SW 1271 (cell line): ENCODE measurements at places on chromosomes 3 and 15.

GRCh38 chr3:190494907-190495306 lies 19.0 kb upstream of the IL1RAP start:
- no peak for DNase-seq

GRCh38 chr15:91884606-91885005 lies 31.1 kb downstream of the SLCO3A1 start:
- no peak for DNase-seq

DNA sequence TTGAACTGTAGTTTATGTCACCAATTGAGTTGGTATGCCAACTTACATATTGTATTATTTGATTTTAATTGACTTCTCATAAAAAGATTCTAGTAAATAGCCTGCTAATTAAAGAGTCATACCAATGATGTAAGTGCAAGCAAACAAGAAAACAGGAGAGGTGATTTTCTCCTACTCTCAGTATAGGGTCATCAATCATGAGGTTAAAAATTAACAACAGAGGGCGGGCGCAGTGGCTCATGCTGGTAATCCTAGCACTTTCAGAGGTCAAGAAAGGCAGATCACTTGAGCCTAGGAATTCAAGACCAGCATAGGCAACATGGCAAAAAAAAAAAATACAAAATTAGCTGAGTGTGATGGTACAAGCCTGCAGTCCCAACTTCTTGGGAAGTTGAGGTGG lies 108.7 kb downstream of the MYO9A start:
- DNase-seq, result no peak

DNA sequence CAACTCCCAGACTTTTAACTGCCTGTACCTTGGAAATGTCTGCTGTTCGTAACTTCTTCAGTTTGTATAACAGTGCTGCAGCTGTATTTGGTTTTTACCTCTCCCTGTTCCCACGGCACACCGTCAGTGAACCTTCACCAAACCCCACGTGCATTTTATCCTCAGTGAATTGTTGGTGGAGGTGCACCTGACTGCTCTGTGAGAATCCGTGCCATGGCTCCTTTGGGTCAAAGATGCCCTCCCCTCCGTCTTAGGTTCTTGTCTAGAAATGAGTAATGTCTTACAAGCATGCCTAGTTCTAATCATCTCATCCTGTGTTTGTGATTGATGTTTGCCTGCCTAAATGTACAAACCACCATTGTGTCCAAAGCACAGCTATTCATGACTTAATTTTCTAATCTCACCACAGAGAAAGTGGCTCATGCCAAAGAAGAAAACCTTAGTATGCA lies 28.2 kb downstream of the TPM1 start:
- no peak for DNase-seq

GRCh38 chr3:57972531-57973111 lies 35.6 kb upstream of the FLNB start:
- DNase-seq, result no peak

DNA sequence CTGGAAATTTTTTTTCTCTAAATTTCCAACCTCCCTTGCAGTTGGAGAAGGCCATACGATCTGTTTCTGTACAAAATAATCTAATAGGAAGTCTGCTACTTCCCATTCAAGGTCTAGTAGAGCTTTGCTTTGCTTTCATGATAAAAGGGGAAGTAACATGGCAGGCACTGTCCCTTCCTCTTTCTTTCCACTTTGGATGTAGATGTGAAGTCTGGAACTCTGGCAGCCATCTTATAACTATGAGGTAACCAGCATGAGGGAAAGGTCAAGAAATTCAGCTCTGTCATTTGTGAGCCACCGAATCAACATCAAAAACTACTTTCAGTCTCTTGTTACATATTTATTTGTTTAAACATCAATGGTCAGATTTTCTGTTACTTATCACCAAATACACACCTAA lies 156.3 kb downstream of the MTHFS start:
- DNase-seq, result no peak

- no peak for DNase-seq
These were observed 76.5 kb downstream of the HMG20A start for GRCh38 chr15:77497110-77497737.

DNA sequence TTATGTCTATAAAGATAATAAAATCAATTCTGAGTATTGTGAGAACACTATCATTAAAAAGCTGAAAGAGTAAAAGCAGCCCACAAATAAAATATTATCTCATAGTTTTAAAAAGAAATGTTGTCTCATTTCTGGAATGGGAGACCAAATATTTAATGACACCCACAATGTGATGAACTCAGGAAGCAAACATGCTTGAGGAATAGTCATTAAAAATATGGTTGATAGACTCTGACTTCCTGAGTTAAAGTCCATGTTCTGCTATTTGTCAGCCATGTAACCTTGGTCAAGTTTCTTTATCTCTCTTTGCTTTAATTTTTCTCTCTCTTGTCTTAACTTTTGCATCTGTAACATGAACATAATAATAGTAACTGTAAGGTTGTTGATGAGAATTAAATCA lies 35.5 kb upstream of the CHMP2B start:
- DNase-seq, result no peak

GRCh38 chr3:143511174-143511879 lies 336.9 kb downstream of the SLC9A9 start:
- DNase-seq, result no peak

DNA sequence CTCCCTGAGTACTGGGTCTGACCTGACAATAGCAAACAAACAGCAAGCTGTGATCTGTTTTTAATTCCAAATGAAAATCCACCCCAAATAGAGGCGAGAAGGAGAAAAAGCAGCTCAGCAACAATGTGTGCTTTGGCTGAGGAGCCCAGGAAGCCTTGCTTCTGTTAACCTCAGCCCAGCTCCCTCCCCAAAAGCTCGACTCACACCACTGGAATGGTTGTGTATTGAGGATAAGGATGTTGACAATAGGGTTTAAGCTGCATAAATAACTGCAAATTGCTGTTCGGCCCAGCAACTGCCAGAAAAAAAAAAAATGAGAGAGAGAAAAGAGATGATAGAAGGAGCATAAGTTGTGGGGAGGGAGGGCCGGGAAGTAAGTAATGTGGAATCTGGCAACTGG lies 104.0 kb upstream of the TBC1D5 start:
- DNase-seq, result no peak

DNA sequence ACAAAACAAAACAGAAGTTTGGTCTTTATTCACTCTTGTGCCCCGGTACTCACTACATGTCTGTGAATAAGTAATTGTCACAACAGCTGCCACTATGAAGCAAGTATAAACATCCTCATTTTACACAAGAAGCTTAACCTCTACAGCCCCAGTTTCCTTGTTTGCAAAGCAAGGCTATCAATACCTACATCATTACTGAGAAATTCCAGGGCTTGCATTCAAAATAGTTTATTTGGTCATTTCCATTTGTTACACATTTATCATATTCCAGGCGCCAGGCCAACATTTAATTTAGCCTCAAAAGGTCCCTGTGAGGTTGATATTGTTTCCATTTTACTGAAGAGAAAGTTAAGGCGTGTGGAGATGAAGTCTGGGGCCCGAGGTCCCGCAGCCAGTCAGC lies 161.4 kb upstream of the LRTM1 start:
- no peak for DNase-seq

DNA sequence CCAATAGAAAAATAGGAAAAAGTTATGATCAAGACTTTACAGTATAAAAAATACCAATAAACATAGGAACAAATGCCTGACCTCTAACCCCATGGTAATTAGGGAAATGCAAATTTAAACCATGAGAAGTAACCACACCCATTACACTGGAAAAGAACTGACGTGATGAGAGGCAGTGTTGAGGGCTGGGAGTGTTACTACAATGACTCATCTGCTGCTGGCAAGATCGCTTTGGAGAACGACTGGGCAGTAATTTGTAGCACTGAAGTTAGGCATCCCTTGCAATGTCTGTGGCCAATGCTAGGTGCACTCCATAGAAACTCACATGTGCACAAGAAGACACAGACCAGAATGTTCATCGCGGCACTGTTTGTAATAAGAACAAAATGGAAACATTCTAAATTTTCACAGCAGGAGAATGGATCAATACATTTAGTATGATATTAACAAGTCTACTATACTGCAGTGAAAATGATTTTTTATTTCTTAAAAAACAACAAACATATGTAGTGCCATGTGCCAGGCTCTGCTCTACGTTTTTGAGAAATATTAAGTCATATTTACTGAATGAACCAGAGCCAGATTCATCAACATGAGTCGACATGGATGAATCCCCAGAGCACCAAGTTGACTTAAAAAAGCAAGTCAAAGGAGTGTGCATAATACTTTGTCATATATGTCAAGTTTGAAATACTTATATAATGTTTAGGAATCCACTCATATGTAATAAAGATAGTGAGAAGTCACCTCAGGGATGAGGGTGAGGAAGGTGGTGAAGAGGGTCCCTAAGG lies 37.6 kb upstream of the EPHB3 start:
- peak; percentile 33 for DNase-seq

GRCh38 chr15:88191812-88192165 lies 64.8 kb downstream of the NTRK3 start:
- no peak for DNase-seq

GRCh38 chr3:177703788-177704187 lies 506.5 kb upstream of the TBL1XR1 start:
- no peak for DNase-seq

DNA sequence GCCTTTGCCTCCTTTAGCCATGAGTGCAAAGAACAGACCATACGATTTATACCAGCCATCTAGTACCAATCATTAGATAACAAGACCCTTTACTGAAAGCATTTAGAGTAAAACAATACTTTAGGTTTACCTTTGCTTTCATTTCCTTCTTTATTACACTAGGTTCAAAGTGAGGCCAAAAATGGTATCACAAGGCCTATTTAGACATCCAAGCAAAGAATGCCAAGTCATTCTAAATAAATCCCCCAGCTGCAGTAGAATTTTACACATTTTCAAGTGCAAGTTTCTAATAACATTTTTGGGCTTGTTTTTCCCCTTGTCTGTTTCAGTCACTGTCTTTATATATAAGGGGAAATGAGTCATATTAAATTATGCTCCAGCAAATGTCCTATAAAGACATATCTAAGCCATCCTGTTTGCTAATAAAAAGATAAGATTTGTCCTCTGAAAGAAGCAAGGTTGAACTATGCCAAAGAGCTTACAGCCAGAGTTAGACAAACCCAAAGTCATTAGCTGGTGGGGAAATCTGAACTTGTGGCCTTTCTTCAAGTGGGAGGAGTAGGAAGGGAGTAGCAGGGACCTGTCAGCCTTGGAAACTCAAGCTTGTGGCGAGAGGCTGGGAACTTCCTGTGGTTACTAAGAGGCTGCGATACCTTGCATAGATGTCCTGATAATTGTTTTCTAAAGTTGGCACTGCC lies 232.7 kb downstream of the MECOM start:
- DNase-seq, result no peak

GRCh38 chr15:100614336-100614735 lies 11.9 kb downstream of the ASB7 start:
- DNase-seq, result no peak

DNA sequence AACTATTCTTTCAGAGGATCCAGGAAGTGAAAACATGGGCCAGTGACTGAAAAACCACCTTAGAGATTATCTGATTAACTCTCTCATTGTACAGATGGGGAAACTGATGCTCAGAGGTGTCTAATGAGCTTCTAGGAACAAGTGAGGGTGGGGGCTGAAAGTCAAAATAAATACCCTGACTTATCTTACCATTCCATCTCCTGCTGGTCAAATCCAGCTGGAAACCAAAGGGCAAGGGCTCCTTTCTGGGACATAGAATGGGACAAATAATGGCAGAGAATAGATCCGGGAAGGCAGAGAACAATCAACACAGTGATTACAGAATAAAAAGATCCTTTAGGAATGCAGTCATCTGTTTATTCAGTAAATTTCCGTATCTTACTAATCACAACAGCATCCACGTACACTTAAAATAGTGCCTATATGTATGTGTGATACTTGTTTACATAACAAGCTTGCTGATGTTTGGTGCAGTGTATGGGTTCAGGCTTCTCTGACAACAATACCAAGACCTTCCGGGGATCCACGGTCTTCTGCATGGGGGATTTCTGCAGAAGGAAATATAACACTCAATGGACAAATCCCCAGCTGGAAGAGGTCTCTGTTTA lies 173.2 kb downstream of the THSD4 start:
- no peak for DNase-seq

DNA sequence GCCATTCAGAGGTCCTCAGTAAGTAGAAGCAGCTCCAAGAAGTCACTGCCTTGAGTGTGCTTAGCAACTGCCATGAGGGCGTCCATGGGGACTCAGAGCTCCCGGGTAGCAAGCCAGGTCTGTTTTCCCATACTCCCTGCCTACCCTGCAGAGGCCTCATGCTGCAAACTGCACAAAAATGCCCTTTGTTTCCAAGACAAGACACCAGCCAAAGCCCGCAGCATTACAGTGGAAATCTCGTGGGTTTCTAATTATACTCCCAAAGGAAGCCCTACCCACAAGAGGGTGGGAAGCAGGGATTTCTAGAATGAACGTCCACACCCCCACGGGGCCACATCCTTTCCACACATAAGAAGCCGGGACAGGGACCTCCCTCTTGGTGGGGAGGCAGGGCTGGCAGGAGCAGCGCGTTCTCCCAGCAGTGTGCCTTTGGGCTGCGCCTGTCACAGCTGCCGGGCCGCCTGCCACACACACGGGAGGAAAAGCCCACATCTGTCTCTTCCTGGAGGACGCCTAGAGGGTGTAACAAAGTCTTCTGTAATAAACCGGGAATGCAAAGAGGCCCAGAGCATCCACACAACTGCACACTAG lies 31.1 kb downstream of the FAM174B start:
- no peak for DNase-seq

- no peak for DNase-seq
These were observed 25.5 kb upstream of the NUDT16 start for GRCh38 chr3:131356006-131356595.

DNA sequence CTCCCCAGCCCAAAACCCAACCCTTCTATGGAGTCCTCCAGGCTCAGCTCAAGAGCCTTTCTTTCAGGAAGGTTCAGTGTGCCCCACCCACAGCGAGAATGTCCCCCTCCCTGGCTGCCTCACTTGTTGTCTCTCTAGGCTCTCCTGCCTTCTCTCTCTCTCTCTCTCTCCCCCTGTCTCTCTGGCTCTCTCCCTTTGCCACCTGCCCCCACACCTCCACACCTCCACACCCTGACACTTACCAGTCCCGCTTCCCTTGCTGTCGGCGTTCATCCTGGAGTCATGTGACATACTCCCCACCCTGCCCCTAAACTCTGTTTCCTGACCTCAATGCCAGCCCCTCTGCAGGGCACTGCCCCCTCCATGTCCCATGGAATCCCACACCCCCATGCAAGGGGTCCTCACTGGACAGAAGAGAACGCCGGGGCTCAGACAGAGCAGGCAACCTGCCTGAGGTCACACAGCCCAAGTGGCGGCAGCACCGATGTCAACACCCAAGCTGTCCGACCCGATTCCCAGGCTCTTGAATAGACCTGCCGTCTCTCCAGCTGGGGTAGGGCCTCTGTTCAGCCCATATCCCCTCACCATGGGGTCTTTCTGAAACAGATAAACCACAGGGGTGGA lies 28.5 kb upstream of the SLC6A6 start:
- DNase-seq, result no peak

GRCh38 chr3:195817578-195818135 lies 5.9 kb upstream of the MUC4 start:
- DNase-seq, result no peak

DNA sequence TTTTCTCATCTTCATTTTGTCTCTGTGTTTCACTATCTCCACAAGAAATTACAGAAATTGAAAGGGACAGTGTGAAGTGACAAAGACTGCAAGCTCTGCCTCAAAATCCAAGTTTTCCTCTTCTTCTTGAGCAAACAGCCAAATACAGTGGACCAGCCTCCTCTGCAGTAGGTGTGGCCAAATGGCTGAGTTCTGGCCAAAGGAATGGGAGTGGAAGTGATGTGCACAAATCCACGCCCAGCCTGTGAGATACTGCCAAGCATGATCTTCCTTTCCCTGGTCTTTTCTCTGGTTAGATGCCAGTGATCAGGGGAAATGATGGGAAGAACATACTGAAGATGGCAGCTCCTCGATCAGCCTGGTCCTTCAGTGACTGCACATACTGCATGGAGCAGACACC lies 111.0 kb upstream of the CPNE4 start:
- DNase-seq, result no peak
